ENCODE measurements at places on chromosomes 13 and 19.
A peak's percentile ranks its signal among the peaks of the same experiment; 100 is the strongest.

DNA sequence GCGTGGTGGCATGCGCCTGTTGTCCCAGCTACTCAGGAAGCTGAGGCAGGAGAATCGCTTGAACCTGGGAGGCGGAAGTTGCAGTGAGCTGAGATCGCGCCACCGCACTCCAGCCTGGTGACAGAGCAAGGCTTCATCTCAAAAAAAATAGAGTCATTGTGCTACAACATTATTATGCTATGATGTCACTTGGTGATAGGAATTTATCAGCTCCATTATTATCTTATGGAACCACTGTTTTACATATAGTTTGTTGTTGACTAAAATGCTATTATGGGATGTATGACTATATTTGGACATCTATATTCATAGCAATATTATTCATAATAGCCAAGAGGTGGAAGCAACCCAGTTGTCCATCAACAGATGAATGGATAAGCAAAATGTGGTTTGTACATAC lies 26.4 kb upstream of the SLC7A1 start:
- no peak for DNase-seq

DNA sequence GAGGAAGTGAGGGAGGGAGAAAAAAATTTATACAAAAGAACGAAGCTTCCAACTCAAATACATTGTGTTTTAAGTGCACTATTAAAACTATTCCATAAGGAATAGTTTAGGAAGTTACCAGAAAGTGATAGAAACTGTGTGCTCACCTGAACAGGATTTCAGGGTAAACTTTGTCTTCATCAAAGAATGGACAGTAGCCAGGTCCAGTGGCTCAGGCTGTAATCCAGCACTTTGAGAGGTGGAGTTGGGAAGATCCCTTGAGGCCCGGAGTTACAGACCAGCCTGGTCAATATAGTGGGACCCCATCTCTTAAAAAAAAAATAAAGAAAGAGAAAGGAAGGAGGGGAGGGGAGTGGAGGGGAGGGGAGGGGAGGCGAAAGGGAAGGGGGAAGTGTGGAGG lies 13.0 kb upstream of the CDADC1 start:
- no peak for DNase-seq

DNA sequence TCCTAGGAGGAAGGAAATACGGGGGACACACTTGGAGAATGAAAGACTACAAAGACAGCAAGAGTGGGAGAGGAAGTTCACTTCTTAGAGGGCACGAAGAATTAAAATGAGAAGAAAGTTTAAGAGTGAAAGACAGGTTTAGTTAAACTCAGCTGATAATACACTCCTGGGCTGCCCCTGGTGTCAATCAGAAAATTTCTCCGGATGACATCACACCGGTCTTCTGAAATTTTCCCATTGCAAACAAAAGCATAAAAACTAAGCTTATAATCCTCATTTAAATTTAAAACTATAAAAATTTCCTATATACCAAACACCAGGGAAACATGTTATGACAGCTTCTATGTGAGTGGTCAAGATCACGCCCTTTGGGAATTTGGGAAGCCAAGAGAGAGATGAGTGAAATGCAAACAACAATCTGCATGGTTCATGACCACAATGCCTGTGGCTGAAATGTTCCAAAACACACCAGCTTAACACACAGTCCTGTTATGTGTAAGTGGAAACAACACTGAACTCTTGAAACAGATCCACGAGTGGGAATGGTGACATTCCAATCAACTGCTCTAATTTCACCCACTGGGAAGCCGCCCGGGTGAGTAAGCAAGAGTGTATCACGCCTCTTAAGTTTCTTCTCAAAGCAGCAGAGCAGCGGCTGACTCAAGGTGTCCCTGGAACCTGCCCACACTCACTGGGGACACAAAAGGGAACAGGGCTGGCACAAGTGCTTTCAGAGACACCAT lies 49.0 kb downstream of the BRD4 start:
- DNase-seq, result no peak

- DNase-seq, result no peak
Measured at GRCh38 chr13:94331281-94331680, 148.2 kb downstream of the DCT start.

DNA sequence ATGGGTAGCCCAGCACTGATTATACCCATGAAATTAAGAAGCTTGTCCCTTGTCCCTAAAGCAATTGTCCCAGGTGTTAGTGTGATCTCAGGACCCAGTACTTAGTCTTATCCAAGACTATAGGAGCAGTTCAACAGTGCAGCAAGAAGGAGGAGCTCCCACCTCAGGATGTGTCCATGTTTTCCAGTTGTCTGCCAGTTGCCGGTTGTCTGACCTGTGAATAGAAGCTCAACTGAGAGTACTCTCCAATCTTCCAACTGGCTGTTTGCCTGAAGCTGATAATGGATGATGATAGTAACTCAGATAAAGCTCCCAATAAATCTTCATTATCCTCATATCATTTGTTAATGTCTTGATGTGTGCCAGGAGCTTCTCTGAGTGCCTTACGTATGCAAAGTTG lies 107.2 kb upstream of the HTR2A start:
- DNase-seq, result no peak

DNA sequence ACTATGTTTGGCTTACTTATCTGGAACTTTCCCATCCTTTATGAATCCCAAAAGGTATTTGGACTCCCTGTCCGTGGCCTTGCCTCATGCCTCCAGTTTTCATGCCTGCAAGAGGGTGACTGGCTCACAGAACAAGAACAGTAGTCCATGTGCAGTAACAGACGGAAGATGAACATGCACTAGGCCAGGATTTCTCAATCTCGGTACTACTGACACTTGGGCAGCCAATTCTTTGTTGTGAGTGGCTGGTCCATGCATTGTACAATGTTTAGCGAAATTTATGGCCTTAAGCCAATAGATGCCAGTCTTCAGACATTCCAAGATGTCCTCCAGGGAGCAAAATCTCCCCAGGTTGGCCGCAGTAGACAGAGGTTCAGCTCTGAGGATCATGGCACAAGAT lies 61.9 kb downstream of the DOCK9 start:
- no peak for DNase-seq

GRCh38 chr19:46728693-46729339 lies 11.9 kb upstream of the PRKD2 start:
- DNase-seq, result peak; percentile 43

DNA sequence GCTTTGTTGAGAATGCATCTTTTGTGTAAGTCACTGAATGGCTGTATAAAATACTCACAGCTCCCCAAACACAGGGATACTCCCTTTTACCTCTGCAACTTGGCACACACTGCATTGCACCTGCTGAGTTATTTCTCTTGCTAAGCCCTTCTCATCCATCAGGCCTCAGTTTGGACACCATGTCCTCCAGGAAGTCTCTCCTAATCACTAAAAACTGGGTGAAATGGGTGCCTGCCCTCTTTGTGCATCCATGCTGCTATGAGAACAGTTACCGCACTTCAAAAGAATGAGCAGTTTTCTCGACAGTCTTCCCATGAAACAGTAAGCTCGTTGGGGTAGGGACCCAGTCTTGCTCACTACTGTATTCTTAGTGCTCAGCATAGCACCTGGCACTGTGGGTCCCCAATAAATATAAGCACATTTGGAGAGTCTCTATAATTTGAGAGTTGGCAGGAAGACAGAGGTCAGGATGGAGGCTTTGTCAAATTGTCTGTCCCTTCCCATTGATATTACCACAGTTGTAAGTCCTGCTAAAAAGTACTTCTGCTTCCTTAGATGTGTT lies 4.6 kb upstream of the SLC25A30 start:
- no peak for DNase-seq

GRCh38 chr13:106916329-106916976 lies 348.5 kb upstream of the ARGLU1 start:
- peak; percentile 18 for DNase-seq

- DNase-seq, result no peak
Measured at GRCh38 chr19:50556282-50557008, 11.8 kb downstream of the LRRC4B start.

GRCh38 chr13:113898391-113898790 lies 34.5 kb upstream of the GAS6 start:
- no peak for DNase-seq

GRCh38 chr19:16295057-16295456 lies 29.6 kb upstream of the KLF2 start:
- no peak for DNase-seq

DNA sequence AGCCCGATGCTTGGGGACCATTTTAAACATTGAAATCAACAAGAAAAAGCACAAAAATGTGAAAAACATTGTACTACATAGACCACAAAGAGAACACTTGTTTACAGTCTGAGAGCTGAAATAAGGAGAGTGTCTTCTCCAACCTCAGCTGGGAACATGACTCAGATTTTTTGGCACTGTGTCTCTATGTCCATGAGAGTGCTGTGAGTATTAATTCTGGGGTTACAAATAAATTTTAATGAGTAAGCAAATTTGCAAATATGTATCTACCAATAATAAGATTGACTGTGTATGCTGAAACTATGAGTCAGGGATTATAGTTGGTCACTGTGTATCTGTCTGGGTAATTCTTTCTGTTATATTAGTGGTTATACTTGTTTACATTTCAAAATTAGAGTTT lies 174.0 kb downstream of the DCT start:
- DNase-seq, result no peak

- DNase-seq, result no peak
Measured at GRCh38 chr13:80083853-80084676, 256.9 kb downstream of the SPRY2 start.

DNA sequence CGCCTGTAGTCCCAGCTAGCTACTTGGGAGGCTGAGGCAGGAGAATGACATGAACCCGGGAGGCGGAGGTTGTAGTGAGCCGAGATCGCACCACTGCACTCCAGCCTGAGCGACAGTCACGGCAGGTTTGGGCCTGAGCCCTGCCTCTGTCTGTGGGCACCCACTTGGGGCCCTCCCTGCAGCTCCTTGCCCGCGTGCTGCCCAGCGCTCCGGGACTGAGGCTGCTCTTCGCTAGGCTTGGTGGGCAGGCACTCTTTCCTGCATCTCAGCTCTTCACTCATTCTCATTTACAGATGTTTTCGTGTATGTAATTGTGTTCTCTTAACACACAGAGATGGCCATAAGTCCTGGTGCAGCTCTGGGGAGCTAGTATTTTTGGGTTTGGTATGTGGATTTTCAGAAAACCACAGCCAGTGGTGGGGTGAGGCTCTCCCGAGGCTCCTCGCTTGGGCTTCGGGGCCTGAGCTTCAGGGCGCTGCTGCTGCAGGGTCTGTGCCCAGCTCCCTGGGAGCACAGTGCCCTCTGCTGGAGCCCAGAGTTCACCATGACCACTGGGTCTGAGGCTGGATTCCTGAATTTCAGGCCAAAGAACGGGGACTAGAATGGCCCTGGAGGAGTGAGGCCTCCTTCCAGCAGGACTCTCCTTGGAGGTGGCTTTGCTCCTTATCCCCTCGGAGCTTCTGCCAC lies 15.2 kb downstream of the UPF1 start:
- peak; percentile 69 for DNase-seq

DNA sequence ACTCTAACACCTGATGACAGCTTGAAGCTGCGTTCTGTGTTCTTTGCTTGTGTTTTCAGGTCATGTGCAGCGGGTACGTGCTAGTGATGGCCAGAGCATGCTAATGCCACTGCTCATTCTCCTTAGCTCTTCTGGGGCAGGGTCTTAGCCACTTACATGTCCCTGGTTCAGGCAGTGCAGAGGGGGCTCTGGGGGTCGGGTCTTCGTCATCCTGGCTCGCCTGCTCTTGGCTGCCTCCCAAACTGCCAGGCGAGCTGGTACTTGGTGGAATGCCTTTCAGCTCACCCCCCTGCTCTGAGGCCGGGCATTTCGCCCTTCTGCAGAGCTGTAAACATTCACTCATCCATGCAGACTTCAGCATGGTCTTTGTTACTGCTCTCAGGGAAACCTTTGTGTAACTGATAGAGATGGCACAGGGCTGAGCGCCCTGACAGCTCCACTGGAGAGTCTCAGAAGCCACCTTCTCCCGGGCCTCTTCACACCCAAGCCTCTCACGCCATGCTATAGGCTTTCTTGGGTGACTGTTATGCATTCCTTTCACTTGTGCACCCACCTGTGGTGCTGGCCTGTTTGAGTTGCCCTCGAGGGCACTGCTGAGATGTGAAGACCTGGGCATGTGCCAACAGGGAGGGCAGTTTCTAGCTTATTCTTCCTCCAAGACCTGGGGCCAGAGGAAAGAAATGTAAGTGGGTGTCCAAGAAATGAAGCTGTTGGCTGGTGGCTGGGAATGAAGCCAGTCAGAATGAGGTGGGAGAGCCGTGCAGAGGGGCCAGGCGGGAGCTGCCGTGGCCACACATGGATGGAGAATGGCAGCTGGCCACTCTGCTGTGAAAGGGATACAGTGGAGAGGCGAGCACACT lies 24.4 kb downstream of the FAM124A start:
- DNase-seq, result peak; percentile 94

All from putamen (tissue), 1 donor.